NCI-H2107 (cell line): ENCODE measurements at places on chromosomes 5 and 9.

DNA sequence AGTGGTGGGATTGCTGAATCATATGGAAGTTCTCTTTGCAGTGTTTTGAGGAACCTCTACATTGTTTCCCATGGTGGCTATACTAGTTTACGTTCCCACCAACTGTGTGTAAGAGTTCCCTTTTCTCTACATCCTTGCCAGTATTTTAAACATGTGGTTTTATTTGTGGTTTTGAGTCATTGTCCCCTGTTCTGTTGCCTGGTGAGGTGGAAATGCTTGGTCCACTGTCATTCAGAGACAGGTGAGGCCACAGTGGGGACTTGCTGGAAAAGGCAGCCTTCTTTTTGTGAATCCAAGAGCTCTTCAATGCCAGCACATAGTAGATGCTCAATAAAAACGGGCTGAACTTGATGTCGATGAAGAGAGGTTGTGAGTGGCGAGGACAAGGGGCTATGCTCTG is 44.2 kb downstream of the SH3PXD2B start:
- no peak for DNase-seq

GRCh38 chr5:93915142-93915553 is 173.7 kb upstream of the POU5F2 start:
- no peak for DNase-seq

DNA sequence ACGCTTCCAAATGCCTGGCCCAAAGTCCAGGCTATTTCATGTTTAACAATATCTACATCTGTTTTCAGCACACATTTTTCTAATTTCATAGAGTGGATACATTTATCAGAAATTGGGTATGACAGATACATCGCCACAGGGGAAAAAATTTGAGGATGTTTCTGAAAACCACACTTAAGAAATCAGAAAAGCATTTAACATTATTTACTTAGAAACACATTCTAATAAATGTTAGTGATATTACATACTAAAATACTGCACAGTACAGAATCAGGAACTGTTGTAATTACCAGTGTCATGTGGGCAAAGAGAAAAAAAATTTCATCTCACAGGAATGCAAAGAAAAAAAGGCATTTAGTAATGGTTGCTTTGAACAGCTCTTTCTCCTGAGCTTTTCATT is 310.5 kb upstream of the KIF2A start:
- no peak for DNase-seq

- DNase-seq = no peak
These were observed 287.4 kb upstream of the IRX4 start for GRCh38 chr5:2169850-2170760.
